ENCODE measurements at places on chromosomes 1 and 21. TPM values are rescaled to one million over a fixed set of nuclear protein-coding genes. Genes with fewer than 3 reads are reported as not detected.

Gene KHDRBS1
- total RNA-seq: 82.6 TPM

Gene DCDC2B
- not detected for total RNA-seq

Gene VTCN1
- total RNA-seq: not detected

Gene ENTREP3
- 16.1 TPM for total RNA-seq

Gene CFHR5
- total RNA-seq: not detected

Gene MFSD2A
- 13.1 TPM for total RNA-seq

Gene CBS
- 33.7 TPM for total RNA-seq

Gene ADCY10
- not detected for total RNA-seq

- no peak for DNase-seq
These were observed 1.7 kb upstream of the ADAMTS4 start for GRCh38 chr1:161200421-161200991.

DNA sequence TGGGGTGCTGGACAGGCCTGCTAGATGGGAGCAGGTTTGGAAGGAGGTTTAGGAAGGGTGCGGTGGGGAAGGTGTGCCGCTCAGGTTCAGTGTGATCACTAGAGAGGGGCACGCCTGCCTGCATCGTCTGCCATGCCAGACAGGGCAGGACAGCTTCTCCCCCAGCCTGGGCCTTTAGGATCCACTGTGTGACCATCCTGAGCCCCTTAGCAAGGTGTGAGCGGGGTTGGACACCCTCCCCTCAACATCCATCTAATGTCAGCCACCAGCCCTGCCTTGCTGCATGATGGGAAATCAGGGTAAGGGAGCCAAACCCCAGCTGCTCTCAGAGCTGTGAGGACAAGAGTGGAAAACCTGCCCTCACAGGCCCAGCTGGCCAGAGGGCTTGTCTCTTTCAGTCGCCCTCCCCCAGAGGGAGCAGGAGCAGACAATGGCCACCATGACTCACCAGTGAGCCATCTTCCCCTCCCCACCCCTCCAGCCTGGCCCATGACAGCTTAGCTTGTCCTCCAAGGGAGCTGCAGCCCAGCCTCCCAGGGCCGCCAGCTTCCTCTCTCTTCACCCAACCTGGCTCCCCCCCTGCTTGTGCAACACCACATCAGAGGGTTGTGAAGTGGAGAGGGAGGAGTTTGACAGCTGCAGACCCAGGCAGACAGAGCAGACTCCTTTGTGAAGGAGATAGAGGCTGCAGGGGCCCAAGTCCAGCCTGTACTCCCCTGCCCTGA is 37.0 kb downstream of the NUAK2 start:
- peak; percentile 47 for DNase-seq

DNA sequence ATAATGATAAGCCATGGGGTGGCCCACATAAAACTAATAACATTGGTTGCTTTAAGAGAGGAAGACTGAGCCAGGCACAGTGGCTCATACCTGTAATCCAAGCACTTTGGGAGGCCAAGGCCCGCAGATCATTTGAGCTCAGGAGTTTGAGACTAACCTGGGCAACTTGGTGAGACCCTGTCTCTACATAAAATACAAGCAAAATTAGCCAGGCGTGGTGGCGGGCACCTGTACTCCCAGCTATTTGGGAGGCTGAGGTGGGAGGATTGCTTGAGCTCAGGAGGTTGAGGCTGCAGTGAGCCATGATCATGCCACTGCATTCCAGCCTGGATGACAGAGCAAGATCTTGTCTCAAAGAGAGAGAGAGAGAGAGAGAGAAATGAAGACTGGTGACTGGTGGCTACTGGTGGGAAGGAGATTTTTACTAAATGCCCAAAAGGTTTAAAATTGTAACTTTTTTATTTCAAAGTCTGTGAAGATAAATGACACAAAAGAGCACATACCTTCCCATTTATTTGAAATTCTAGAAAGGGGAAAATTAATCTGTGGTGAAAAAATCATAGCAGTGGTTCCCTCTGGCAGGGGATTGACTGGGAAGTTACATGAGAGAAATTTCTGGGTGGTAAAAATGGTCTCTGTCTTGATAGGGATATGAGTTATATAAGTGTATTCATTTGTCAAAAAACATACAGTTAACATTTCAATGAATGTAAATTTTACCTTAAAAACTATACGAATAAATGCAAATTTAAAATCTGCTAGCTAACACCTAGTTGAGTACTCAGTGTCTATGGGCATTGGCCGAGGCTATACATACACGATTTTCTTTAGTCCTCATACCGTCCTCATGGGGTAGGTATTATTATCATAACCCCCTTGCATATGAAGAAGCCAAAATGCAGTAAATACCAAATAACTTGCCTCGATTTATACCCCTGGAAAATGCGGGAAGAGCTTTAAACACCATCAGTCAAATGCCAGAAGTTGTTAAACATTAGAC is 2.2 kb upstream of the NBPF1 start:
- no peak for DNase-seq

GRCh38 chr21:35096959-35097358 is 47.9 kb upstream of the RUNX1 start:
- no peak for DNase-seq

GRCh38 chr1:168636200-168636599 is 59.8 kb downstream of the XCL1 start:
- DNase-seq: no peak

- no peak for DNase-seq
These were observed 36.5 kb downstream of the ZMYM1 start for GRCh38 chr1:35115459-35116383.

DNA sequence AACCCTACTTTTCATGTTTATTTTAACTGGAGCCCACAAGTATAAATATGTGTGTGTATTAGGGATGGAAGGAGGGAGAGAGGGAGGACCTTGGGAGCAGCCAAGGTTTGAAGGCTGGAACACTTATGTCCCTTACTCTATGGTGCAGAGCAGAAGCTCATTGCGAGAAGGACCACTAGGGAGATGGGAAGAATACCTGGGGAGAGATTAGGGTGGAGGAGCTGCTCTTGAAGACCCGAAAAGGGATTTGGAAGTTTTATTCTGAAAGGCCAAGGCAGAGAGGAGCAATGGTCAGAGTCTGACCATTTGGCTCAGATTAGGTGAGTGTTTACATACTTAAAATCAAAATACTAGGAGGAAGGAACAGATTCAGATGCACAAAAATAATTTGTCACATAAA is 8.1 kb downstream of the CD2 start:
- no peak for DNase-seq

- DNase-seq: no peak
These were observed 8.4 kb downstream of the SOX13 start for GRCh38 chr1:204081164-204081790.

DNA sequence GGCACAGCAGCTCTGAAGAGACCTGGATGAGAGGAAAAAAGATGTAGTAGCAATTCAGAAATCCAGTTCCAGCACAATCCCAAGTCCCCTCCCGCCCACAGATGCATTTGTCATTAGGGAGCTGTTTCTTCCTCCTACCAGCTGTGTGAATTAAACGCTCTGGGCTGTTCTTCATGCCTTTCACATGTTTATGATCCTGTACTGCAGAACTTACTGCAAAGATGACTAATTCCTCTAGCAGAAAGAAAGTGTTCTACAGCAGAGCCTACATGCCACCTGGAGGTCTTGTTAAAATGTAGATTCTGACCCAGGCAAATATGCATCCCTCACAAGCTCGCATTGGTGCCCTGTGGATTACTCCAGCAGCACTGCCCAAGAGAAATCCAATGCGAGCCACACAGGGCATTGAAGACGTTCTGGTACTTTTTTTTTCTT is 6.5 kb downstream of the ENO1 start:
- no peak for DNase-seq

GRCh38 chr21:42161401-42161955 is 57.5 kb upstream of the ABCG1 start:
- DNase-seq: no peak

DNA sequence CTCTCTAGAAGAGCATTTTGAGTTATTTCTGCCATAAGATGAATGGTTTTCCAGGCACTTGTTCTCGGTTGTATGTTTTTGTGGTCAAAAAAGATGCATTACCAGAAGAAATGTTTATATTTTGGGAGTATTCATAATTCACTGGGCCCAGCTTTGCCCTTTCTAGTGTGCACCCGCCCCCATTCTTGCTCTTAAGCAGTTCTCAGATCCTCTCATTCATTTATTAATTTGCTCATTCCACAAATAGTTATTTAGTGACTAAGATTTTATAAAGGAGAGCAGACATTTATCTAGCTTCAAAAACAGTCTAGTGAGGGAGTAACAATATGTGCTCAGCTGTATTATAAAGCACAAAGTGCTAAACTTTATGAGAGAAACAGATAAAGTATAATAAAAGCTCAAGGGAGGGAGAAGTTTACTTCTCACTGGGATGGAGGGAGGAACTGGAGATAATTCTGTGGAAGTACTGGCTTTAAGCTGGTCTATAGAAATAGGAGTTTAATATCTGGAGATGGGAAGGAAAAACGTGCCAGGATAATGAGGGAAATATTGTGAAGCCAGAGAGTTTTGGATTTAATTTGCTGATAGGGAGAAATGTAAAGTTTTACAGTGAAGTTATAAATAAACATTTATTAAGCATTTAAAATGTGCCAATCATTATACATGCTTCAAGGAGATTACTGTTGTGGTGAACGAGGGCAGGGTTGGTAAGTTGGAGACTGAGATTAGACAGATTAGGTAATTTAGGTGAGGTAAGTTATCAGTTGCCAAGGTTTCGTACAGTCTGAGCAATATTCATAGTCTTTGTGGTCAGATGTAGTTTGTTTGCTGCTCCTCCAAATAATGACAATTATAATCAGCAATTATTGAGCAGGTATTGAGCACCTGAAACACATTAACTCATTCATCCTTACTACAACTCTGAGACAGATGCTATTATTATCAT is 9.1 kb upstream of the MACF1 start:
- no peak for DNase-seq

DNA sequence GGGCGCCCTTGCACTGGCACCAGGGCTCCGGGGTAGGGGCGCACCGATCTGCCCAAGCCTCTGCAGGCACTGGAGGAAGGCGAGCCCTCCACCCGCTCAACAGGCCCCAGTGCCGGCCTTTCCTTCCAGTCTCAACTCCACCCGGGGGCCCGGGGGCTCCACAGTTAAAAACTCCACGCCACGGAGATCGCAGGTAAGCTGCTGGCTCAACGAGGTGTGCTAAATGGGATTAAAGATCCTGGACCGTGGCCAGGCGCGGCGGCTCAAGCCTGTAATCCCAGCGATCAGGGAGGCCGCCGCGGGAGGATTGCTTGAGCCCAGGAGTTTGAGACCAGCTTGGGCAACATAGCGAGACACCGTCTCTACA is 536 bp downstream of the HSF2BP start:
- DNase-seq: no peak

- DNase-seq: no peak
These were observed 4.1 kb downstream of the CROCC start for GRCh38 chr1:16925635-16926490.

GRCh38 chr1:216945538-216946080 is 222.4 kb upstream of the ESRRG start:
- no peak for DNase-seq

DNA sequence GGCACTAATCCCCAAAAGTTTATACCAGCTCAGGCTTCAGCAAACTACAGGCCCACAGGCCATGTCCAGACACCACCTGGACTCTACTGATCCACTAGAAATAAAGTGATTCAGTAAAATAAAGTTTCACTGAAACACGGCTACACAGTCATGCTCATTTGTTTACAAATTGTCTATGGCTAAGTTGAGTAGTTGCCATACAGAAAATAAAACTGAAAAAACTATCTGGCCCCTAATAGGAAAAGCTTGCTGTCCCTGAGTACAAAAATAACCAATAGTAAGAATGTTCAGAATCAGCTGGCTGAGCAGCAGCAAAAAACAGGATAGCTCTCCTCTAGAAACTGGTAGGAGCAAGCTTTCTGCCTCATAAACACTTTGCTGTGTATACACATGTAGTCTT is 221.5 kb downstream of the RERE start:
- no peak for DNase-seq

DNA sequence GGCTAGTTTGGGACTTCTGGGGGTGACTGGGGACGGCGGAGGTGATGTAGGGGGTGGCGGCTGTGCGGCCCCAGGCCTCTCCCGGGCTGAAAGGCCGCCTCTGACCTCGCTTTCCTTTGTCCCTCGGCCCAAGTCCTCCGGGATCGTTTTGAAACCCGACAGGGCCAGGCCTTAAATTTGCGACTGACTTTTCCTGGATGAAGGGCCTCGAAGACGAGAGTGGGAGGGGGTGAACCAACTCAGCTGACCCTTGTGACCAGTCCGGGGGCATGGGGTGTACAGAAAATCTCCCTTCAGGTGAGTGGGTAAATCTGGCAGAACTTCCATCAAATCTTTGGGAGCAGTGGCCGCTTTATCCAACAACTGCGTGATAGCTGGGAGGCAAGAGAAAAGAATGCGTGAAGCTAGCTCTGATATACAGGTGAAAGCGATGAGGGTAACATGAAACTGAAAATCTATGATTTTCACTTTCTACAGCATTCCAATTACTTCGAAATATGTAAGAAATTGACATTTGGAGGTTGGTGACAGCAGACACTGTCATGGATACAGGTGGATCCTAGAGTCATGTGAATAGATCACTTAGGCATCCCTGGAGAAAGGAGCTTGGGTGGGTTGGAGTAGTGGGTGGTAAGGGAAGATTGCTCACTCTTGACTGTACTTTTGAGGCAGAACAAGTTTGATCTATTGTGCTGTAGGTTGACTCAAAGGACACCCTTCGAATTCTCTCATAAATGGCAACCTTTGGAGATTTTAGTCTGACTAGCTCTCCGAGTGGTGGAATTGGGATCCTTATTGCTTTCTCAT is 885 bp downstream of the AHCYL1 start:
- DNase-seq: no peak

GRCh38 chr1:1308756-1309250 is 406 bp downstream of the PUSL1 start:
- DNase-seq: no peak

- DNase-seq: no peak
These were observed 6.8 kb downstream of the SSU72 start for GRCh38 chr1:1567891-1568291.

GRCh38 chr1:55314740-55315139 is 99.6 kb upstream of the USP24 start:
- DNase-seq: no peak

DNA sequence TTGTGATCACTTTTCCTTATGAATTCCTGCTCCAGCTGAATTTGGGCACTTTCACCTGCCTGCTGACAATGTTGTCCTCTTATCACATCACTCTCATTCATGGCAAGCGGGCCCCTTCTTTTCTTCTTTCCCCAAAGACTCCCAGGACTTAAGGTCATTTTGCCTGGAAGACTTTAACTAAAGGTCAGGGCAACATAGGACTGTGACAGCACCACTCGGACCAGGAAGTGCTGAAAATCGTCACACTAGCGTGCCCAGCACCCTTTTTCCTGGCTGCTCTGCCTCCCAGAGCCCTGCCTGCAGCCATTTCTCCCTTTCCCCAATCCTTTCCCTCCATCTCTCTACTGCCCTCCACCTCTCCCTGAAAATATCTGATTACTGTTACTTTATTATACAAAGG is 35.4 kb downstream of the CD34 start:
- no peak for DNase-seq

DNA sequence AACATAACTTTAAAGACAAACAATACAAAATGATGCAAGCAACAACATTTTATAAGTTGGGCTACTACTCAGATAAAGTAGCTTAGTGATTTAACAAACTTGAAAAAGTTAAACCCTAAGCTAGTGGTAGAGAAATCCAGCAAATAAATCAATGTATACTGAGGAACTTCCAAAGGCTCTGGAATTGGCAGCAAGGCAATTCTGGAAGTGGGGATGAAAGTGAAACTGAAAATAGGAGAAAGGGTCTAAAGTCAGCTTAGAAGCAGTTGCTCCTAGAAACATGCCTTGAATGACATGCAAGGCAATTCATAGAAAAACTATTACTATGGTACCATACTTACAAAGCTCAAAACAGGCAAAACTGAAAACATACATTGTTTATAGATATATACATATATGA is 90.0 kb upstream of the CAMK1G start:
- DNase-seq: no peak

GRCh38 chr1:76202670-76203069 is 128.1 kb downstream of the ST6GALNAC3 start:
- DNase-seq: no peak

All from thoracic aorta (tissue), 2 donors.